ENCODE measurements at places on chromosomes 1 and 21.

DNA sequence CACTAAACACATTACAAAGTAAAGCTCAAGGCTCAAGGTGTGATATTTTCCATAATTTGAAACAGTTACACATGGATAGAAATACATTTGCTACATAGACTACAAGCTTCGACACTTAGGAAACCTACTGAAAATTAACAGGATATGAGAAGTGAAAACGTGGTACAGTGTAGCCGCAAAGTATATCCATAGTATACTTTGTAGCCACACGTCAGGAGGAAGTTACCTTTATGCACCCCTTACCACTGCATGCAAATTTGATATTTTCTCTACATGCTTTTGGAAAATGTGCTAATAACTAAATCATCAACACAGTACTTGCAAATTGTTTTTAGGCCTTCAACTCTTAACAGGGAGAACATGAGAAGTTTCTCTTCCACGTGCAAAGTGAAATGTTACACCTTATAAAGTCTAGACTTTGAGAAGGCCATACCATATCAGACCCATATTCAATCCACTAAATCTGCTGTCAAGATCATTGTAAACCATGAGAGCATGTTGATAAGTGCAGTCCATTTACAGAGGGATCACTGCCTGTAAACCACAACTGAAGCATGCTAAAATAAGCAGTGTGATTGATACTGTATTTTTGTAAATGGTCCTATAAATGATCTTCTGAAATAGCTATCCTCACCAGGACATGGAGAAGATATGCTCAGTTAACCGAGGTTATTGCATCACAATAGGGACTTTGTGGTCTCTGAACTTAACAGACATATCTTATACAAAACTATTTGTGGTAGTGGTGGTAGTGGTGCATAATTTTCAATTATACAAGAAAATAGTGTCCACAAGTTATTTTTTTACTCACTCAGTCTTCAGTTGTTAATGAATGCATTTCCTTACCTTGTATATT, 64.7 kb downstream of the VAV3 start:
- no peak for DNase-seq

DNA sequence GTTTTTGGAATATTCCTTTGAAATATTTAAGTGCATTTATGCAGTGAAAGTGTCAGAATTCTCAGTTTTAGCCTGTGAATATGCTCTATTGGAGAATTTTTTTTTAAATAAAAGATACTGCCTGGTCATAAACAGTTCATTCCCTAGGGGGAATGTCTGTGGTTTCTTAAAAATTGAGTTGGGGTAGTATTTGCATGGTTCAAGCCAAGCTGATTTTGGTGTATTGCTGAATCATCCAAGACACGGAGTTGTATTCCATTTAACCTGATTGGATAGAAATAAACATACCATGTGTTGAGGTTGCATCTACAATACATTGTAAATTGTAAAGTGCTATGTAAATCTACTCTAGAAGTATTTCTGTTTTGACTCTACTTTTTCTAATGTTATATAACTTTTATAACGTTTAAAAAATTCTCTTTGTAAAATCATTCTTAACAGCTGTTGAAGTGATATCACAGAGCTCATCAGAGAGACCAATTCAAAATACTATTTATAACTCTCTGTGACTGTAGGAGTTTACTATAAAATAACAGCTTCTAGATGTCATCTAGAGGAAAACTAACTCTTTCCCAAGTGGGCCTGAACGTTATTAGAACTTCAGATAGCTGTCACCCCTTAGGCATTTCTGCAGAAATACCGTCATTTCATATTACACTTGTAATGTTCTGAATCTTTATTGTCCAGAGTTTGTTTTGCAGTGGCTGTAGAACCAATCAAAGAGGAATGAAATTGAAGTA, 199.1 kb downstream of the USP25 start:
- no peak for DNase-seq

- DNase-seq = no peak
Measured at GRCh38 chr1:60875138-60875537, 207.2 kb upstream of the NFIA start.

DNA sequence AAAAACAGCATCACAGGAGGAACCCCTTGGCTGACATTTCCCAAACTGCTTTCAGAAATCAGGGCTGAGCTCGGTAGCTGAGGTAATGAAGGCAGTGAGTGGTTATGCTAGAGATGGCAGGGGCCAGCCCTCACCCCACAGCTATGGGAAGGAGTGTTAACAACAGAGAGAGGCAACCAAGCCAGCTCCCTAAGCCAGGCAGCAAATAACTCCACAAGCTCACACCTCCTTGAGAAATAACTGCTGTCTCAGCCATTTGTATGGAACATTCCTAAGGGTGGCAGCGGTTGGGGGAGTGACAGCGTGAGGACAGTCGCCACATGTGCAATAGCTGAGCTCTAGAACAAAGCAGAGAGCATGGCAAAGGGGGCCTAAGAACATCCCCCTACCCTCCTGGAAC, 42.6 kb downstream of the LMX1A start:
- DNase-seq = no peak

GRCh38 chr21:34649400-34649799, 19.4 kb upstream of the CLIC6 start:
- no peak for DNase-seq

DNA sequence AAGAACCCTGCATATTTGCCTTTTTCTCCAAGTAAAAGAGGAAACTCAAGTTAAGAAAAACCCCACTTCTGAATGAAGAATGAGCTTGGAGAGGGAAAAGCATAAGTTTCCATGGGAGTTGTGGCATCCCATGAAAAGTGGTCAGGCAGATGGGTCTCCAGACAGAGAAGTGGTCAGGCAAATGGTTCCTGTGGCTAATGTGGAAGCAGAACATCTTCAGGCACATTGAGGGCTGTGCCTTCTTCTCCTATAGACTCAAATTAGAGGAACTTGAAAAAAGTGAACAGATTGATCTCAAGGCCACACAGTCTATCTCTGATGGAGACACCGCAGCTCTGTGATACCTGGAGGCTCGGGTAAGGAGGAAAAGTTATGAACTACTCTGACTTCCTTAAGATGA, 55.7 kb upstream of the KIRREL1 start:
- DNase-seq = no peak

DNA sequence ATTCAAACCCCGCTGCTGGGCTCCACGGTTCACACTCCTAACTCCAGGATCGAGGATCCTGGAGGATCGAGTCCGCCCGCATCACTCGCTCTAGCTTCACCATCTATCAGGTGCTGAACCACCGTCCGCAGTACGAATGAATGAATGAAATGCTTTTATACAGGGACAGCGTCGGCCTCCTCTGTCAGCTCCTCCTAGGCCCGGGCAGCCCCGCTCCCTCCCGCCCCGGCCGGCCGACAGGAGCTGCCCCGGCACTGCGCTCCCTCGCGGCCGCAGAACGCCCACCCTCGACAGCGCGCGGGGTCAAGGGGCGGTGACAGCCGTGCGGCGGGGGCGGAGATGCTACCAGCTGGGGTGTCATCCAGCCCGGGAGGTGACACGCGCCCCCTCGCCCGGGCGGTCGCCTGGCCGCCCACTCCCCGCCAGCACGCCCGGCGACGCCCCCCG, 520 bp downstream of the ZBTB17 start:
- peak; percentile 88 for DNase-seq

GRCh38 chr1:86421601-86422280, 2.2 kb upstream of the CLCA2 start:
- no peak for DNase-seq

GRCh38 chr1:192787914-192788585, 20.8 kb upstream of the RGS2 start:
- no peak for DNase-seq

DNA sequence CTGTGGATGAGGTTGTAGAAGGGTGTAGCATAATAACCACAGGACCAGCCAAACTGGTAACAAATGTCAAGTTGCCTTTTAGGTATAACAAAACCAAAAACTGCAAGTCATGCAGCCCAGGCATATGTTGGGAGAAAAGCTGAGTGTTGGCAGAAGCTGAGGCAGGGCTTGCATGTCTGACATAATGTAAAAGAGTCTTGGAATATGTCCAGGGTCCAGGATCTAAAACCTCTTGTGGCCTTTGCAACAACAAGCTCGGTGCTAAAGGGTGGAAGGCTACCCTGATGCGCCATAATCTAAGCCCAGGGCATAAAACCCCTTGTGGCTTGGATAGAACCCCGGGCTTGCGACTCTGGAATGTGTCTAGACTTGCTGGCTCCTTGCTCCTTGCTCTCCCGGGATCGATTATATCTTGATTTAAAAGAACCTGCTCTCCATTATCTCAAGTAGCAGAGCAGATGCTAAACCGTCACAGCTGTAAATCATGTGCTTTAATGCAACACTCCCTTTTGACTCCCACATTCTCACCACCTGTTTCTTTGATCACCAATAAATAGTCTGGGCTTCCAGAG, 26.5 kb upstream of the SLC35A3 start:
- no peak for DNase-seq

DNA sequence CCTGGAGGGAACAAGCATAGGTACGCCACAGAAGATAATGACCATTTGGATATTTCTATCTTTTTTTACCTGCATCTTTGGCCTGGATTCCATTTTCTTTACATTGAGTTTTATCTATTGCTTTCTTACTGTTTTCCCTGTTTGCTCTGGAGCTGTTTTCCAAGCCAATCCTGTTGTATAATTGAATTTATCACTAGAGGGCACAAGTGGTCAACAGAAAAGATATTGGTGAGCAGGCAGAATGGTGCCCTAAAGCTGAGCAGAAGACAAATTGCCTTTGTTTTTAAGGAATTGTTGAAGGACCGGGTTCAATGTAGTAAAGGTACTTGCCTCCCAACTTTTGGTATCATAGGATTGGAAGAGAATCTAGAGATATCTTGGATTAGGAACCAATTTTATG, 152.8 kb downstream of the PPP1R12B start:
- no peak for DNase-seq

- DNase-seq = no peak
Measured at GRCh38 chr1:212819726-212820125, 27.7 kb downstream of the SPATA45 start.

DNA sequence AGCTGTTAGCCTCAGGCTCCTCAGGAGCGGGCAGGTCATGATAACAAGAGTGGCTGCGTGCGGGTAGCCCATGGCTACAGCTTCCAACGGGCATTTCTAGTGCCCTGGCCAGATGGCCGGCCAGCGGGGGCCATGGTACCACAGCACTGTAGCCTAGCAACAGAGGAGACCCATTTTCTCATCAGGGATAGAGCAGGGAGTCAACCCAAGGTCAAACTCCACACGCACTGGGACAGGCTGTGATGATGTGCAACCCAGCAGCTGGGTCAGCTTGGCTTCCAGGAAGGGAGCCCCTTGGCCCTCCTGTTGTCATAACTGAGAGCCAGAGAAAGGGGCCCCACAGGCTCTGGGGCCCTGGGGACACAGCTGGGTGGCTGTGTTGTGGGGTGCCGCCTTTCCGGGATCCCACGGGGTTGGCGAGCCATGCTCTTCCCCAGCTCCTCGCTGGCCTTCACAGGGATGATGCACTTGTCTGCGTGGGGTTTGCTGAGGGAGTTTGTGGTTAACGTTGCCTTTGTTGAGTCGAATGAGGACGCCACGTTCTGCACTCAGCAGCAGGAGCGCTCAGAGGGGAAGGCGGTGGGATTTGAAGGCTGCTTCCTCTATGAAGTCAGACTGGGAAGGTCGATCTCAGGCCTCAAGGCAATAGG, 46.3 kb downstream of the COL18A1 start:
- DNase-seq = no peak

- DNase-seq = peak; percentile 23
Measured at GRCh38 chr1:101410048-101410878, 173.4 kb downstream of the S1PR1 start.

DNA sequence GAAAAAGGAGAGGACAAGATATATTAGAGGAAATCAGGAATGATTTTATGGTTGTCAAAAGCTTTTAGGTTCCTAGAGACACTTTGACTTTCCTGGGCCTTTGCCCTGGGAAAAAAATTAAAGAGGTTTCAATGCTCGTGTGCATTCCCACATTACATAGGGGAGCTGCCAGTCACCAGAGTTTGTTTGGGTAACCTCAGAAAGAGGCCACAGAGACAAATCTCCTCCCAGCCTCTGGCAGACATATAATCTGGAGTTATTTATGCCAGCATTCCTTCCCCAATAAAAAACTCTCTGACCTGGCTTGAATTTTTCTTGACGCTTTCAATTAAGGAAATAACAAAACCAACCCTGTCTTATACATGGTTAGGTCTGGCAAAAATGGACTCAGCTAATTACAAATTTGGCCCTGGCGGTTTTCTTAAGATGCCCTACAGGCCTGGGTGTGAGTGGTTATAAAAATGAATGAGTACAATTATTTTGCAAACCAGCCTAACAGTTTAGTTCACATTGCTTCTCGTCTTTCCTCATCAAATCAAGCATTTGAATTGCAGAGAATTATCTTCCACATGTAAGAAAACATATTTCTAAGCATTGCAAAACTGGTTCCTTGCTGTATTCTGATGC, 63.7 kb downstream of the WLS start:
- no peak for DNase-seq

DNA sequence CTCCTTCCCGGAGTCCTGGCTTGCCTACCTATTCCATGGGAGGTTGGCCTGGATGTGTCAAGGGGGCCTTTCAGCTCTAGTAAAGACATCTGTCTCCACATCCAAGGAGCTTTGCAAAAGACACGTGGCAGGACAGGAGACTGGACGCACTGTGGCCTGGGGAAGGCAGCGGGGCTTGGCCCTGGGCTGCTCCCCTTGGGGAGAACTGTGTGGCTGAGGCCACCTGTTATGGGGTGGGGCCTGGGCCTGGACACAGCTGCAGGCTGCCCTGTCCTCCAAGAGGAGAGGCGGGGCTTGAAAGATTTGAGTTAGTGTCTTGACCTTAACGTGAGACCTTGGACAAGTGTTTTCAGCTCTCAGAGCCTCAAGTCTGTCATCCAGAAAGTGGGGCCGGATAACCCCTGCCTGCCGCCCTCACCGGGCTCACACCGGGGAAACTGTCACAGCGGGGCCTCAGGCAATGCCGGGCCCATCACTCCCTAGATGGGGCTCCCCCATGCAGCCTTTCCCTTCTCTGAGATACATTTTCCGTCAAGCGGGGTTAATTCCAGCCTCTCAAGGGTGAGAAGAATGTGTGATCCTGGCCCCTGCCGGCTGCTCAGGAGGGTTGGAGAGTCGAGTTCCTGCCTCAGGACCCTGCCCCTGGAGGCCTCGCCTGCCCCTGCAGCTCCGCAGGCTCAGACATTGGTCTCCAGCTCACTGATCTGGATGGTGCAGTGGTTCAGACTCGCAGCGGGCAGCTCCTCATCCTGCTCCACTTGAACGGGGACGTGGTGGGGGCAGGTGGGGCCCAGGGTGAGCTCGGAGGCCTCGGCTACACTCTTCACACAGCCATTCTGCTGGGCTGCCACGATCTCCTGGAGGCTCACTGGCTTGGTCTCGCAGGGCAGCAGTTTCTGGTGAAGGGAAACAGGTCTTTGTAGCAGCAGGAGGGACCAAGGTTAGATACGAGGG, 25.6 kb downstream of the PODN start:
- no peak for DNase-seq

GRCh38 chr1:116994411-116994810, 7.1 kb upstream of the CD101 start:
- DNase-seq = no peak

DNA sequence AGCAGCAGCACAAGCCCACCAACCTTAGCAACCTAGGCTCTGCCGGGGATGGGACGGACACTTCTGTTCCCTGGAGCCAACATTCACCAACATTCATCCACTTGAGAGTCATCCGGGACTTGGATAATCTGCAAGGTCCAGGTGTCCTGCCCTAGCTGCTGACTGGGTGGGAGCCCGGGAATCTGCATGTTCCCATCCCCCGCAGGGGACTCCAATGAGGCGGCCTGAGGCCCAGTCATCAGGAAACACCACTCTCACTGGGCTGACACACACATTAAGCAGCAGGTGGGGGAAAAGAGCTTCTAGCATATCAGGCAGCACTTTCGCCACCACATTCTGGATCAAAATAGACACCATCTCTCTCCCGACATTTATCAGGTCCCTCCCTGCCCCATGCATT, 38.4 kb upstream of the CCSAP start:
- DNase-seq = no peak

GRCh38 chr1:63887809-63888208, 114.0 kb downstream of the ROR1 start:
- no peak for DNase-seq

Measured in stimulated activated naive CD8-positive, alpha-beta T cell treated with anti-CD3 and anti-CD28 coated beads, Interleukin-15, Interleukin-2, amounts not matched to agents 100 U/mL and 50 U/mL, for 24 hours (primary cell).